NB4 (cell line): ENCODE measurements at places on chromosomes 5 and 9.

- DNase-seq = no peak
Observed at GRCh38 chr5:39187831-39188731, 31.3 kb downstream of the FYB1 start.

DNA sequence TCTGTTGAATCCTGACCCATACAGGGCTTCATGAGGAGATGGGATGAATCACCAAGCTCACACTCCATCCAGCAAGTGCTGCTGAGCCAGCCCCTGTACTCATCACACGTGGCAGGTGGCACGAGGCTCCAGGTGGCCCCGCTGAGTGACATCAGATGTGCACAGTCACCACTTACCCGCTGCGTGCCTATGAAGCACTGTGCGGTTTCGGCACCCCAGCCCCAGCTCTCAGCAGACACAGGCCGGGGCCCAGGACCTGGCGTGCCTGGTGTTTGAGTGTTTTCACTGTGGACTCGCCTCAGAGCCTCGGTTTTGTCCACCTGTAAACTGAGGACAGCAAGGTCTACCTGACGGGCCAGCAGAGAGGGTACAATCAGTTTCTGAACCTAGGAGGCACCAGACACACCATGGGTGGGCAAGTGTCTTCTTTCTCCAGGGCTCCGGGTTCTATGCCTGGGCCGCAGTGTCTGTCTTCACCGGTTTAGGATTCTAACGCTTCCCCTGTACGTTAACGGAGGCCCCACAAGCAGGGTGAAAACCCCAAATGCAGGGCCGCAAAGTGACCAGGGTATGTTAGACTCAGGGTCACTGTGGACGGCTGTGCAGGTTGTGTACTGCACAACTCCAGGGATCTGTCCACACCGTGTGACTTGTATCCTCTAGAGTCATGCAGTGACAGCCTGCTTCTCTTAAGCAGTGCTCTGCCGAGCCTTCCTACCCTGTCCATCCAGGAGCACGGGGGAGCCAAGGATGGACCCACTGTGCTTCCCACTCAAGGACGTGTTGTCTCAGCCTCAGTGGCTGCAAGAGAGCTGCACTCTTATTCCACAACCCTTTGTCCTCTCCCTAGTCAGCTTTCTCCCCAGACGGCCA, 44.3 kb upstream of the COL5A1 start:
- DNase-seq = no peak

- no peak for DNase-seq
Observed at GRCh38 chr9:138044485-138045383, 167.2 kb downstream of the CACNA1B start.

GRCh38 chr5:177528631-177529030, 11.9 kb upstream of the DDX41 start:
- DNase-seq = no peak

DNA sequence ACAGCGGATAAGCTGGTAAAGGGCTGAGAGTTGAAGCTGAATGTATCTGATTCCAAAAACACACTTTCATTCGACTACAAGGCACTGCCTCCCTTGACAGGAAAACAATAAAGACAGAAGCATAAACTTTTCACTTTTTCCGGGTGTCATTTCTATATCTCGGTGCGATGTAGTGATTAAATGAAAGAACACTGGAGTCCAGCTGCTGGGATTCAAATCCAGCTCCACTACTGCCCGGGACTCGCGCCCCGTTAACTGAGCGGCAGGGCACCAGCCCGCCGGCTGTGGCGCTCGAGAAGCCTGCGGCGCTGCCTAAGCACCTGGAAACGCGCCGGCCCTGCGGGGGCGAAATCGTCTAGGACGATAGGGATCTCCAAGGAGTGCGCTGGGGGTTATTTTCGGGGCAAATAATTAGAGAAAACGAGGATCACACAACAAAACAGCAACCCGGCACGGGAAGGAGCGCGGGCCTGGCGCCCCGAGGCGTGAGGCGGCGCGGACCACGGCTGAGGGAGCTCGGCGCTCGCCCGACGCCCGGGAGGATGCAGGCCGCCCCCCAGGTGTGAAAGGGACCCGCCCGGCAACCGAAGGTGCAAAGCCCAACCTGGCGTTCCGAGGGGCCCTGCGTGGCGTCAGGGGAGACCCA, 837 bp downstream of the UIMC1 start:
- peak; percentile 78 for DNase-seq

DNA sequence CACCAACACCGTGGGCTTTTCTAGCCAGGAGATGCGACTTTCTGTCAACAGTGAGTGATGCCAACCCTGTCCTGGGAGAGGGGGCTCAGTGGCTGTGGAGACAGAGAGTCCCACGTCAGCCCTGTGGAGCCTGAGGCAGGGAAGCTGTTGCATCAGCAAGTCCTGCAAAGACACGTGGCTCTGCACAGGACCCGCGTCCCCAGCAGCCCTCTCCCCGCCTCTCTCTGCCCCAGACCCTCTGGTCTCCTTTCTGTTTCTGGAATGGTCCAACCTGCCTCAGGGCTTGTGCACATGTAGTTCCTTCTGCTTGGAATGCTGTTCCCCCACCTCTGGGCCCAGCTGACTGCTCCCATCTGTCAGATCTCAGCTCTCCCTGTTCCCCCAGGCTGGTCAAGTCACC, 60.4 kb downstream of the HMCN2 start:
- no peak for DNase-seq

- no peak for DNase-seq
Observed at GRCh38 chr9:112025850-112026249, 129.2 kb downstream of the UGCG start.

GRCh38 chr9:124818431-124819281, 34.6 kb upstream of the WDR38 start:
- DNase-seq = peak; percentile 60

GRCh38 chr9:130446101-130446861, 1.5 kb downstream of the ASS1 start:
- DNase-seq = peak; percentile 91

DNA sequence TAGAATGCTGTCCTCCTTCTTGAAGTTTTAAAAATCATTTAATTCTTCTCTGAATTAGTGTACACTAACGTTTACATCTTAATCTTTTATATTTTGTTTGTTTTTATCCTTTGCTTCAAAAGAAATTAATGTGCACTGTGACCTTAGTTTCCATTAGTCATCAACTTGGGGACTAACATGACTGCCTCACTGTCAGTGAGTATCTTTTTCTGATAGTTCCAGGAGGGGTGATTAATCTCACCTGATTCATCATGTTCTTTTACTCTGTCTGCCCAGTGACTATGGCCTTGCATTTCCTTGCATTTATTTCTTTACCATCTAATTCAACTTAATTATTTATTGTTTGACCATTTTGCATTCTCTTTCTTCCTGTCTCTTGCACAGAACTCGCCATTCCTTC, 33.4 kb upstream of the NR3C1 start:
- DNase-seq = no peak
